Urinary bladder (tissue), 4 donors: ENCODE measurements at places on chromosomes 5 and 9. TPM values are rescaled to one million over a fixed set of nuclear protein-coding genes. Genes with fewer than 3 reads are reported as not detected.

The NUTM2F gene
- total RNA-seq = not detected

The FGFR4 gene
- 7.2 TPM for total RNA-seq

The SLC34A1 gene
- not detected for total RNA-seq

The ZNF658 gene
- 18.9 TPM for total RNA-seq

The RASGRF2 gene
- total RNA-seq = 5.0 TPM

The SLC25A2 gene
- total RNA-seq = 0.69 TPM

The PCDHB8 gene
- total RNA-seq = 1.6 TPM

The SPATA31D4 gene
- not detected for total RNA-seq

The FGD3 gene
- 7.4 TPM for total RNA-seq
